ENCODE measurements at places on chromosomes 7 and 10. TPM values are rescaled to one million over a fixed set of nuclear protein-coding genes. Genes with fewer than 3 reads are reported as not detected.

Gene PALD1
- 15.9 TPM for total RNA-seq

Gene AUTS2
- 28.6 TPM for total RNA-seq

Gene ANKRD30A
- total RNA-seq, result not detected

Gene CISD1
- 32.9 TPM for total RNA-seq

Gene NODAL
- 0.04 TPM for total RNA-seq

Gene MAGI2
- 6.0 TPM for total RNA-seq

Gene OR2A1
- 0.13 TPM for total RNA-seq

Gene METTL27
- total RNA-seq, result 1.7 TPM

Gene SFXN2
- 6.6 TPM for total RNA-seq

Gene CCL24
- total RNA-seq, result 0.13 TPM

Gene ZNF487
- 5.9 TPM for total RNA-seq

Gene LRRTM3
- total RNA-seq, result 2.6 TPM

Gene UPK3B
- total RNA-seq, result 0.53 TPM

Gene IDI2
- total RNA-seq, result not detected

Gene PNLIPRP2
- total RNA-seq, result 0.49 TPM

Gene ADAMTS14
- total RNA-seq, result 12.5 TPM

Gene TMEM139
- 0.40 TPM for total RNA-seq

Gene NEURL1
- 19.8 TPM for total RNA-seq

Gene MYL10
- total RNA-seq, result 14.8 TPM

Gene VSTM2A
- not detected for total RNA-seq

Gene FOXP2
- 10.0 TPM for total RNA-seq

Gene POR
- total RNA-seq, result 33.2 TPM

Gene SPDYE8
- total RNA-seq, result 0.09 TPM

Gene EPO
- total RNA-seq, result not detected

Gene VWA2
- 0.04 TPM for total RNA-seq

Gene AOAH
- total RNA-seq, result 3.7 TPM

Gene DDIT4
- total RNA-seq, result 83.1 TPM

Gene ICA1
- 4.7 TPM for total RNA-seq

Gene NIPSNAP2
- total RNA-seq, result 67.7 TPM

Gene SEMA3A
- 42.7 TPM for total RNA-seq

Gene DOCK1
- total RNA-seq, result 43.5 TPM

Gene ABCA13
- total RNA-seq, result 0.04 TPM
